ENCODE measurements at places on chromosomes 13 and 19.

- no peak for DNase-seq
Observed at GRCh38 chr13:109968876-109969577, 182.6 kb upstream of the IRS2 start.

DNA sequence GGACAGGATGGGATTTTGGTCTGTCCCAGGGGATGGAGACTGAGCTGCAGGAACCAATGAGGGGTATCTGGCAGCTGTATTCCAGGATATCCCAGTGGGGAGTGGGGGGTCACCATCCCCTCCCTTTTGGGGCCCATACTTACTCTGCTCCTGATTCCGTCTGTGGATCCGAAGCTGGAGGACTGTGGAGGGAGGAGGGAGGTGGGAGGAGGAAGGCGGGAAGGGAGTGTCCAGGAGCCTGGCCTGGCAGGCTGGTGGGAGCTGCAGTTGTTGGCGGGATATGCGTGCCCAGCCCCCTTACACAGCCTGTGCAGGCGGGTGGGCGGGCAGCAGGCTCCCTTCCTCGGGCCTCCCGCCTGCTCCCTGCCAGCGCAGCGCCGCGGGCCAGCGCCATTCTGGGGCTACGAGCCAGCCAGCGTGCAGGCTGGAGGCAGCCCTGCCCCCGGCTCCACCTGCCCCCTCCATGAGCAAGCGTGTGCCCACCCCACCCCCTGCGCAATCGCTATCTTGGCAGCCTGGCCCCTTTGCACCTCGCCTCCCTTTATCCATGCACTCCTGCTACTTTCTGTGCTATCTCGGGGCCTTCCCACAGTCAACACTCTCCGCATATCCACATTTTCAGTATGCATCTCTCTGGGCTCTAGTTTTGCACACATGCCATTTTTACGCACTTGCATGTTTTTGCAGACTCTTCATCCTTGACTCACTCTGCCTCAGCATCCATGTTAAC, 2.8 kb downstream of the MAMSTR start:
- DNase-seq, result no peak

DNA sequence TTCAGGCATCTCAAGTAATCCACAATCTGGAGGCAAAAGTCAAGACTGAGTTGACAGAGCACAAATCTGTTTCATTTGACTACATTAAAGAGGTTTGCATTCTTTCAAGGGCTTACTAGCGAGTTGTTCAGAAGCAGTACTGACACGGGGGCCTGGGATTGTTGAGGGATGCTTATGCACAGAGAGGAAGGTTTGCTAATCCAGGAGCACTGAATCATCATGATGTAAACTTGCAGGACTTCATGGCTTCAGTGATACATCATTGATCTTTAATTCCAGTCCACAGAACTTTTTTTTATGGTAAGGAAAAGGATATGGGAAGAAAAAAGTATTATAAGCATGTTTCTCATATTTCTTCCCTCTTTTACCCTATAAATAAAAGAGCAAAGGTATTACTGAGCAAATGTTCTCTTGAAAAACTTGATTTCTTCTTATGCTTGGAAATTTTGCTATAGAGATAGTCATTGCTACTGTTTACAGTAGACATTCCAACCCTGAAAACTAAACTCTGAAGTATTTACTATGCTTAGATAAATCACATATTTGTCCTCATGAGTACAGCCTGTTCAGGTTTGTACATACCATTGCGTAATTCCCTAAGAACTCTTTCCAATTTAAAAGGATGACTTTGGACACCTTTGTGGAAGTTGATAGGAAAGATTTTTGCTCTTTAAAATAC, 65.8 kb upstream of the KPNA3 start:
- DNase-seq, result no peak

- DNase-seq, result peak; percentile 55
Observed at GRCh38 chr13:72839831-72840426, 58.0 kb downstream of the PIBF1 start.

DNA sequence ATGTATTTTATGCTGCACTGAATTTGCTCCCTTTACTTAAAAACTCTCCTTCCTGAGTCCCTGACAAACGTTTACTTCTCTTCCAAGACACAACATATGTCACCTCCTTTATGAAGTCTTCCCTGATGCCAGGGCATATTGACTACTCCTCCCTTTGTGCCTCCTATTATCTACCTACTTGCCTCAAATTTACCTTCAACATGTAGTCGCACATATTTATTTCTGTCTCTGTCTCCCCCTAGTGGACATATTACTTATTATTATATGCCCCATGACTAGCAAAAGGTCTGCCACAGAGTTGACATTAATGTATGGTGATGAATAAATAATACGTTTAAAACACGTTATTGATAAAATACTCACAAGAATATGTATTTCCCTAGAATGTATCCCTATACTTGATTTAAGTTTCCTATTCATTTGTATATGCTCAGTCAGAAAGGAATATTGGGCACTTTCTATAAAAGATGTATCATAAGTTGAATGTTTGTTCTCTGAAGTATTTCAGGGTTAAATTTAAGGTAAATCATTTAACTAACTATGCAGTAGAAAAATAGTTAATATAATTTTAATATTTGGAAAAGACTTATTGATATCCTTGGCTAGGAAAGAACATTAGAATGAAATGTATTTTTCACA, 250.3 kb upstream of the ATXN8OS start:
- DNase-seq, result peak; percentile 10

DNA sequence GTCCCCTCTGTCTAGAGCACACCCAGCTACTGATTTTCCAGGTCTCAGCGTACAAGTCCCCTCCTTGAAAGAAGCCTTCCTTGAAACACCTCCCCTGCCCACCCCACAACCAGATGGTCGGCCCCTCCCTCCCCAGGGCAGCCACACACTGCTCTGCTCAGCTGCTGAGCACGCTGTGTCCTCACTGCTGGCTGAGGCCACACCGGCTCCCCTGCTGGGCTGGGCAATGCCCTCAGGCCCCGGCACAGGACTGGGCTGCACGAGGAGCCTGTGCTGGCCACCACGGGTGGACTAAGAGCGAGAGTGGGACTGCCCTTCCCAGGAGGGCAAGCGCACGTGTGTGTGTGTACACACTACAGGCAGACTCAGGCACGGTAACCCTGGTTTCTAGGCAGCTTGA, 11.8 kb upstream of the RSPH6A start:
- no peak for DNase-seq

GRCh38 chr13:46641274-46642081, 88.5 kb downstream of the LRCH1 start:
- no peak for DNase-seq

DNA sequence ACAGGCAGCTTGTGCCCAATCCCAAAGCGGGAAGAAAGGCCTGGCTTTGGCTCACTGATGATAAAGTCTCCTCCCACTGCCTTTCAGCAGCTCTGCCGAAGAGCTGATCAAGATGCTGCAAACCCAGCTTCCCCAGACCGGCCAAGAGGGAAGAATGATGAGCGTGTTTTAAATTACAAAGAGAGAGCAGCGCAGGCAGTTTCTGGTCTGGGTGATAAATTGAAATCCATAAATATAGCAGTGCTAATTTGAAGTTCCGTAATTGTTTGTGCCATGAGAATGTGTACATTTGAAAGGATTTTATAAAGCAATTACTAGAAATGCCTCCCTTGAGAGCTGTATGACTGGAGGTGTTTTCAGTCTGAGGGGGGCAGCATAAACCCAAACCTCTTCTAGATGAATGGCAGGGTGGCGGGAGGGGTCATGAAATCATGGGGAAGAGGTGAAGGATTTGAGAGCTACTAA, 171.8 kb downstream of the STK24 start:
- no peak for DNase-seq

- no peak for DNase-seq
Observed at GRCh38 chr19:35507561-35507960, 5.9 kb downstream of the DMKN start.

DNA sequence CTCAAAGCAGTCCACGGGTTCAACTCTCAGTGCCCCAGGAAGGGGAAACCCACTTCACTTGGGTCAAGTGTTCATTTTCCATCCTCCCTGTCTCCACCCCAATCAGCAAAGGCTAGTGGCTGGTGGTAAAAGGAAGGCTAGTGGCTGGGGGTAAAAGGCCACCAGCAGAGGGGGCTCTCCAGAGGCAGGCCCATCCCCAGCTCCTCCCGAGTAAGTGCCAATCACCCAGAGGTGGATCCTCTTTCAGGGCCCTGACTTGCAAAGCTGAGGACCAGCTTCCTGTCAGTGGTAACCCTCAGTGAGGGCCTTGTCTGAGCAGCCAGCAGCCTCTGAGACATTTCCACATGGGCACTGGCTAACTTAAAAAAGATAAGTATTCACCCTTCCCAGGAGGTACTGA, 22.0 kb upstream of the TPT1 start:
- no peak for DNase-seq

- DNase-seq, result no peak
Observed at GRCh38 chr13:78827471-78827870, 168.5 kb upstream of the OBI1 start.

DNA sequence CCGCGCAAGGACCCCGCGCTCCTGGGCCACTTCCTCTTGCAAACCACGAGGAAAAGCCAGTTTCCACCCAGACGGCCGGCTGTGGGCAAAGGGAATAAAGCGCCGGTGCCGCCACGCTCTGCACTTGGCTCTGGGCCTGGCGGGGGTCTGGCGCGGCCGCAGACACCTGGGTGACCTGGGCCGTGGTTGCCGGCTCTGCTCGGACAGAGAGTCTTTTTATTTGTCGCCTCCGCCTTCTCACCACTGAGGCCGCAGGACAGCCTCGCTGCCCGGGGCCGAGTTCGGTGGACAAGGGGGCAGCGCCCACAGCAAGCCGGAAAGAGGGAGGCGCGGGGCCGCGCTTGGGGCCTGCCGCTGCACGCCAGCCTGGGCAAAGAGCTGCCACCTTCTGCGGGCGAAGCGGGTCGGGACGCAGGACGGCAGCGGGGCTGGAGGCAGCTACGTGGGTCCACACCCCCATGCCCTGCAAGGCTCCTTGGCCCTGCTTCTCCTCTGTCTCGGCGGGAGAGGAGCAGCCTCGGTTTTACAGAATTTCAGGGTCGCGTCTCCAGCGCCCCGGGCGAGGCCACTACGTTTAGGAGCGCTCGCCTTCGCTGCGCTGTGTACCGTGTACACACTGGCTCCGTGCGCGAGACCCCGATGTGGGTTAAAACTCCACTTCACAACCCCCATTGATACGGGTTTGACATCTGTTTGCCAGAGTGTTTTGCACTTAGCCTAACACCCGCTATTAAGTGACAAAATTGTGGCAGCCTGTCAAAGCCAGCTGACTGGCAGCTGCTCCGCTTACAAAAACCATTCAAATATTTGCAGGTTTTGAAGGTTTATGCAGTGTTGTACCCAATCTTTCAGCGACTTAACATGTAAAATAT, 13.0 kb upstream of the SOX1 start:
- no peak for DNase-seq

DNA sequence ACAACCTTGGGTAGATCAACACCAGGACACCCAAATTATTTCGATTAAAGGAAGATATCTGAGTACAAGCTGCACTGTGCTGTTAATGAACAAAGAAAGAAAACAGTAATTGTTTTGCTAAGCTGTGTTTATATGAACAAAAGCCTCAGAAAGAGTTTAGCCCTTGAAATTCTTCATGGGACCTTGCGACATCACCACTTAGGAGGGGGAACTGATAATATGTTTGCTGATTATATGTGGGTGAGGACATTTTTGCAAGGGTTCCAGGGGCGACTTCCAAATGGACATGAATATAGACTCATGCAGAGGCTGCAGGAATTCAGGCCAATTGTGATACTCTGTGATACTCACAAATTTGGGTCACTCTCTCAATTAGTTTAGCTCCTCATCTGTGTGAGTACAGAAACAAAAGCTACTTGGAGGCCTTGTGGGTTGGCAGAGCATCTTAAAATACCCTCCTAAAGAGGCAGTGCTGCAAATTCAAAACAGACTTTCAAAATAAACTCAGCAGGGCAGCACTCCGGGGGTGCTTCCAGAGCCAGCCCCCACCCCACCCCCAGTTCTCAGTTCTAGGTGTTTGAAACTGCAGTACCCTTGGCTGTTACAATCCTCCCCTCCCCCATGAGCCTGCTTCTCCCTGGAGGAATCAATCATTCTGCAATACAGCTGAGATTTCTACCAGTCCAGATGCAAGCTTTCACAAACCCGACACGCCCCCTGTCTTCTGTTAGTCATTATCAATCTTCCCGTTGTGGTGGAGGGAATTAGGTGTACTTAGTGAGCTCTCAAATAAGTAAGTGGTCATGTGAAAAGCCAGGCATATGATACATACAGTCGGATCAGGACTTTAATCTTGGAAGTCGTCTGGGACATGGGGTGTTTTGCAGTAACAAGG, 97.0 kb upstream of the MBNL2 start:
- DNase-seq, result no peak
